ENCODE measurements at places on chromosomes 1 and 21.

- no peak for DNase-seq
Measured at GRCh38 chr1:221573756-221574155, 168.1 kb downstream of the DUSP10 start.

GRCh38 chr1:203340112-203340790, 10.7 kb downstream of the FMOD start:
- DNase-seq: peak; percentile 53

DNA sequence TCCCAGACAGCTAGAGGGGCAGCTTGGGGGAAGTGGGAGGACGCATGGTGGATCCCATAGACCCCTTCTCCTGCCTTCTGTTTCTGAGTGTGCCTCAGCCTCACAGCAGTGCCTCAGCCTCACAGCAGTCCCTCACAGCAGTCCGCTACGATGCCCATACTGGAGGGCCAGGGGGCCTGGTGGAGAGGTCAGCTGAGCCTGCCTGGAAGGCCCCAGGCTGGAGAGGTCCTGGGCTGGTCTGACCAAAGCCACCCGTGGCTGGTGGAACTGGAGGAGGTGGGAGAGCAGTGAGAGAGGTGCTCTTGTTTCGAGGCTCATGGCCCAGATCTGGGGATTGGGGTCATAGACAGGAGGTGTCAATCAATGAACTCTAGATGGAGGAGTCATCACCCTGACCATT, 16.0 kb upstream of the RSPO1 start:
- DNase-seq: no peak

GRCh38 chr1:23273450-23274133, 56.3 kb upstream of the HTR1D start:
- DNase-seq: no peak
